ENCODE measurements at places on chromosomes 11 and 22. TPM values are rescaled to one million over a fixed set of nuclear protein-coding genes. Genes with fewer than 3 reads are reported as not detected.
A peak's percentile ranks its signal among the peaks of the same experiment; 100 is the strongest.

The PATE2 gene
- total RNA-seq, result not detected

The TSGA10IP gene
- total RNA-seq, result not detected

The OR2D2 gene
- not detected for total RNA-seq

The FOLR2 gene
- 15.4 TPM for total RNA-seq

The KDELR3 gene
- total RNA-seq, result 26.7 TPM

The NLRP6 gene
- 0.17 TPM for total RNA-seq

The SMC1B gene
- total RNA-seq, result not detected

The FOLR1 gene
- 0.59 TPM for total RNA-seq

DNA sequence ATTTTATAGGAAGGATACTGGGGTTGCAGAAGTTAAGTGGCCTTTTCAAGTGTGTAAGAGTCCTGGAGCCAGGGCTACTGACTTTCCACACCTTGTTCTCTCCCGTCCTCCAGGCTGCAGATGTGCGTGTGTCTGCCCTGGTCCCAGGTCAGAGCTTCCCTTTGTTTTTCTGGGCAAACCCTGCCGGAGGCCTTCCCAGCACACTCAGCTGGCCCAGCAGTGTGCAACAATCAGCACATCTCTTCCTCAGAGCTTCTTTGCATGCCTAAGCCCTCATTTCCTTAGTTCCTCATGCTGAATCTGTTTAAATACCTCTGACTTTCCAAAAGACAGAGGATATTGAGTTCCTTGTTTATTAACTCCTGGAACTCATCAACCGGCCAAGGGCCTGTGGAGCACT lies 80.6 kb downstream of the KCNJ1 start:
- DNase-seq, result no peak

DNA sequence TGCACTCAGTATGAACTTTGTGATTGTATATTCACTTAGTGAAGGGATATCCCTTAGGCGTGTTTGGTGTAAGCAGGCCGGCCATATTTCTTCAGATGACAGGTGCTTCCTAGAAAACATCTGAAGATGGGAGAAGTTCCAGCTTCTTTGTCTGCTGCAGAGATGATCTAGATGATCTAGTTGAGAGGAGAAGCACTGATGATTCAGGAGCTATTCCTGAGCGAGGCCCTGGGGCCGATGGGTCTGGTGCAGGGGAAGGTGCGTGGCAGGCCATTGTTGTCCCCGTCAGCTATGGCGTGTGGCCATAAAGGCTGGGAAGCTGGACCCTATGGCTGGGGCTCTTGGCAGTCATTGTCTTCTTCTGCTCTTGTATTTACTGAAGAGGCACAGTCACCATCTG lies 14.0 kb downstream of the FAM118A start:
- no peak for DNase-seq

GRCh38 chr11:65503949-65504673 lies 5.3 kb downstream of the MALAT1 start:
- DNase-seq, result no peak

DNA sequence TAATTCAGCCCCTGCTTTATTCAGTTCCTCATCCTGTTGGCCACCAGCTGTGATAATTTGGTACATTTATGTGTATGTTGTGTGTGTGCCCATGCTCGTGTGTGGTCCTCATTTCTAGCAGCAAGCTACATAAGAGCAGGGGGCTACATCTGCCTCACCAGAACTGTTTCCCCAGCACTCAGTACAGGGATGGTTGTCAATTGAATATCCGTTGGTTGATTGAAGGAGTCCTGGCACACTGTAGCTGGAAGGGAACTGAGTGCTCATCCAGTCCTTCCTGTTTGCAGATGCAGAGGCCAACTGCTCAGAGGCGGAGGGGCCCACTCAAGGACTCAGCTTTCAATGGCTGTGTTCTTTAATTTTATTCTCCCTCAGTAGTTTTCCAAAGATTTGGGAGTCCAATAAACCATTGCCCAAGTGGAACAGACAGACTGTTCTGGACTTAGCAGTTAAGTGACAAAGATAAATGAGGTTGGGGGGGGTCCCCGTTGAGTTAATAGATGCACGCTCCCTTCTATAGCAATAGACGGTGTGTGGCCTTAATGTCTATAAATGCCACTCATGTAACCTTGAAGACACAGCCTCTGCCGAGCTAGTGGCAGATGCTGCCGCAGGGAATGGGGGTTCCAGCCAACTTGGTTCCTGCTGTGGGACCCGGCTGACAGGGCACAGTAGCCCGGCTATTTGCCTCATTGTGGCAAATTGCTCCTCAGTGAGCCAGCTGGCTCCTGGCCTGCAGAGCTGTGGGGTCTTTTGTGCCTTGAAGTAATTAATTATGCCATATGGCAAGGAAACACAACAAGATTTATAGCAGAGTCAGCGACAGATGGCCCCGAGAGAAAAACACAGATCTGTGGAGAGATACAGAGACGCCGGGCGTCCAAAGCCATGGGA lies 71.4 kb upstream of the GRK3 start:
- no peak for DNase-seq

- no peak for DNase-seq
Observed at GRCh38 chr22:39361496-39361895, 11.7 kb downstream of the SYNGR1 start.

DNA sequence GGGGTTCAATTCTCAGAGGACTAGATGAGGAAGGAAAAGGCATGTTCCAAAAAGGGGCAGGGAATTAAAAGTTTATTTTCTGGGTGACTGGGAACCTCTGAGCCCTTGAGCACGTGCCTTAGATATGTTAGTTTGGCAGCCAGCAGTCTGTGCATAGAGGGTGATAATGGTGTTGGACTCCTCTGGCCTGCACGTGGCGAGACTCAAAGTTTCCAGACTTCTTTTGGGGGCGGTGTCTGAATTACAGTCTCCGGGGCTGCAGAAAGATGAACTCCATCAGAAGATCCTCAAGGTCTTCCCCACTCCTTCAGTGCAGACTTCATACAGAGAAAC lies 861 bp upstream of the ZNRF3 start:
- no peak for DNase-seq

GRCh38 chr11:62459080-62459479 lies 40.2 kb downstream of the SCGB1A1 start:
- DNase-seq, result no peak

GRCh38 chr11:3849297-3849874 lies 6.1 kb upstream of the STIM1 start:
- peak; percentile 56 for DNase-seq

DNA sequence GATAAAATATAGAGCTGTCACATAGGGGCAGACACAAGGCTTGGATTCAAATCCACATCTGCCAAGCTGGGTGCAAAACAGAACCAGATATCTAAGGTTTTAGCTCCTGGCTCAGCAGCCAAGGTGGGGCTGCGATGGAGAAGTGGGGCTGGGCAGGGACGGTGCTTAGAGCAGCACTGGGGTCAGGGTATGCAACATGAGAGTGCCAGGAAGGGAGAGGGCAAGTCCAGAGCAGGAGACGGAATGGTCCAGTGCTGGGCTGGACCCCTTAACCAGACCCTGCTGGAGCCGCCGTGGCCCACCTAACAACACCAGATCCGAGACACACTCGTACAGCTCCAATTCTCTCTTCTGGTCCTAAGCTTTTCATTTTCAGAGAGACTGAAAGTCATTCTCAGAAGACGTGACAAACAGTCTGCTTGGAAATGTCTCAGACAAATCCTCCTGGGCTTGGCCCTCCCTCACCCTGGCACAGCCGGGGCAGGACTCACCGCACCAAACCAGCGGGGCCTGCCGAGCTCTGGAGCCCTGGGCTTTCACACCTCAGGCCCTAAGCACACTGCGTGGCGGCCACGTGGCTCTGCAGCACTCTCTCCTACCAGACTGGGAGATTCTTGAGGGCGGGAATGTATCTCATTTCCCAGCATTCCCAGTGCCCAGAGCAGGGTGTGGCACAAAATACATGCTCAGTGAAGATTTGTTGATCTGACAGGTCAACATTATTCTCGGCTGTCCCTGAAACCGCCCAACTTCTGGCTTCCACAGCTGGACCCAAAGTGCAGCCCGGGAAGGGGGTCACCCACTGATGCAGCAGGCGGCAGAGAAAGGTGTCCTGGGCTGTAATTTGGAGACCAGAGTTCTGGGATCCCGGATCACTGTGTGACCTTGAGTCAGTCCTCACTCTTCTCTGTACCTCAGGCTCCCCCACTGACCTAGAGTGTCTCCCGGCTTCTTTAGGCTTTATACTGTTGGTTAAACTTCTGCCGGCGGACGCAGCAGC lies 11.6 kb downstream of the LRRC32 start:
- no peak for DNase-seq

DNA sequence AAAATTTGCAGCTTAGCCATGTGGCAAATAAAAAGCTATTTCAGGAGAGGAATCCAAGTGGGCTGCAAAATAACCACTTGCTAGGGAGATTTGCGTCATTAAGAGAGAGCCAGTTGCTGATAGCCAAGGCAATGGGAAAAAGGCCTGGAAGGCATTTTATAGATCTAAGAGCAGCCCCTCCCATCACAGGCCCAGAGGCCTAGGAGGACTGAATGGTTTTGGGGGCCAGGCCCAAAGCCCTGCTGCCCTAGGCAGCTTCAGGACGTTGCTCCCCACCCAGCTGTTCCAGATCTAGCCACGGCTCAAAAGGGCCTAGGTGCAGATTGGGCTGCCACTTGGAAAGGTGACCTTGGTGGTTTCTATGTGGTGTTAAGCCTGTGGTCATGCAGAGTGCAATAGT lies 169.0 kb downstream of the AASDHPPT start:
- DNase-seq, result no peak

DNA sequence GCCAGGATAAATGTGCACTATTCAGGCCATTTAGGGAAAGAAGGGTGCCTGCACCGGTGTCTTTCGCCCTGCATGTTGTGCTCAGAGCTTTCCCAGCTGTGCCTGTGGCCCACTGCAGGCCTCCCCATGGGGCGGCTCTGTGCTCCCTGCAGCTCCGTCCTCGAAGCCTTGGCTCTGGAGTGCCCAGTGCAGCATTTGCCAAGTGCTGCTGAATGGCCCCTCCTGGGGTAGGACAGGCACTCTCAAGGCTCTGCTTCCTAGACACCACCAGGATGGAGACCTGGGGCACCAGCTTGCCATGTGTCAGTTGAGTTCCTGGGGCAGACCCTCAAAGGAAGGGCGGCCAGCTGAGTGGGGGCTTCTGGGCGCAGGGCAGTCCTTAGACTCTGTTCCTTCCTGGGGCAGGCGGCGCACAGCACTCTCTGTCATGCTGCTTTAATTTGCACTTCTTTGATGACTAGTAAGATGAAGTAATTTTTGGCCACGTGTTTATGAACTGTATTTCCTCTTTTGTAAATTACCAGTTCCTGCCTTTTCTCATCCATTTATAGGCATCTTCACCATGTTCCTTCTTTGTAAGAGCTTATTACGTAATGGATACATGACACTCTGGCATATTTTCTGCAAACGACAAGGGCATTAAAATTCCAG lies 32.1 kb upstream of the GNB1L start:
- DNase-seq, result no peak

- no peak for DNase-seq
Observed at GRCh38 chr11:126751242-126751641, 249.3 kb downstream of the KIRREL3 start.

DNA sequence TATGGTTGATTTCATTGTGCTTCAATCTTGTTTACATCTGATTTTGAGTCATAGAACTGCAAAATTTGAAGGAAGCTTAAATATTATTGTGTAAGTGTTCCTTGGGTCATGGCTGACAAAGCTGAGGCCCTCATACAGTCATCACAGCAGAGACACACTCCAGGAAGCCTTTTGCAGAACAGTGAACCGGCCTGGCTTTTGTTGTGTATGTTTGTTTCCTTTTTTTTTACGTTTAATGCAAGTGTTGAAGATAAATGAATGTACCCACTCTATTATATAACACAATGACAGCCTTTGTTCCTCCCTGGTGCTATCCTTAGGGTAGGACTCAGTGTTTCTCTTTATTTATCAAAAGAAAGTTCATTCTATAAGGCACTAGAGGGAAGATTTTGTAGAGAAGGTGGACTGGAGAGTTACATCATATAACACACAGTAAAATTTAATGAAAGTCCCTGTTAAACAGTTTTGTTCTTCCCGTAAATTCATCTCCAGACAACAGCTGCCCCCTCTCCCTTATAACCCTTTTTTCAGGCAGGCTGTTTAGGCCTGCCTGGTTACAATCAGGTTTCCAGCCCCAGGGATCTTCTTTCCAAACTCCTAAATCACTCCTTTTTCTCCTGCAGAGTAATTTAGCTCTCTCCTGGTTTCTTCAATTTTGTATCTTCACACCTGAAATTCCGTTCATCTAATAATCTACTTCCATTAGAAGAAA lies 34.3 kb upstream of the CSTF3 start:
- DNase-seq, result no peak

DNA sequence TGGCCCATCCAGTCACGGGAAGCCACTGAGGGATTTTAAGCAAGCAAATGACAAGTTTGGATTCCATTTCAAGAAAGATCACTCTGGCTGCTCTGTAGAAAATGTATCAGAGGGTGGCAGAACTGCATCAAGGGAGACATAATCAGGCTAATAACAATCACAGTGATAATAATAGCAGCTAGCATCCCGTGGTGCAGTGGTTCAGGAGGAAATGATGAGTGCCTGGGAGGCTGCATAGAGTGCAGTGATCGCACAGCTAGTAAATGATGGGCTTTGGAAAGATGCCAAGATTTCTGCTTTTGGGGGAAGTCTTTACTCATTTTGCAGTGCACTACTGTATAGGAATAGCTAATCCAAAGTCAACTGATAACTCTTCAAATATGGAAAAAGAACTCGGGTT lies 35.8 kb downstream of the TNRC6B start:
- DNase-seq, result no peak

DNA sequence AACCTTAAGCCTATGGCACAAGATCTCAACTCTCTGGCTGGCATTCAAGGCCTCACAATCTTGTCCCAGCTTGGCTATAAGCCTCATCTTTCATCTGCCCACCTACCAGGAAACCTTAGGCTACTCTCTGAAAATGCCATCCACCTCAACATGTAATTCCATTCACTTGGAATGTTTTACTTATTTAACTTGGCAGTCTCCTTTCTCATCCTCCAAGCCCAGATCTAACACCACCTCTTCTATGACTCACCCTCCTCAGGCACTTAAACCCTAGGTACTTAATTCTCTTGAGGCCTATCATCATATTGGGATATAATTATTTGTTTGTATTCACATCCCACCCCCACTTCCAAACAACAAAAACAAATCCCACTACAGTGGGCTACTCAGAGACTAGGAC lies 15.0 kb downstream of the POGLUT3 start:
- DNase-seq, result no peak

- no peak for DNase-seq
Observed at GRCh38 chr11:106493751-106494150, 416.3 kb downstream of the AASDHPPT start.

DNA sequence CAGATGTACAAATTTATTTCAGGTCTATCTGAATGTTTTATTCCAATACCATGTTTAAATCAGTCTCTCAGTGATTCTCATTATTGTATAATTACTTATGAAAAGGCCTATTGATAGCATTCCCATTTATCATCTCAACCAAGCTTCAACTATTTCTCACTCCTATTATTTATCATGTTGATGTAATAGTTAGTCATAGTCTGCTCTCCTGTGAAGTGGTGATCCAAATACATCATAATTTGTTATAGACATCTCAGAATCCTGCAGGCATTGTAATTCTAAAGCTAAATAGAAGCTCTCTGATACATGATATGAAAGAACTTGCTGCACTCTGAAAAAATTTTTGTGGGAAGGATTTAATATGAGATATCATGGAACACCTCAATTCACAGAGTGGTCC lies 21.8 kb upstream of the OR8G1 start:
- no peak for DNase-seq
